ENCODE measurements at places on chromosomes 5 and 9.
A peak's percentile ranks its signal among the peaks of the same experiment; 100 is the strongest.

DNA sequence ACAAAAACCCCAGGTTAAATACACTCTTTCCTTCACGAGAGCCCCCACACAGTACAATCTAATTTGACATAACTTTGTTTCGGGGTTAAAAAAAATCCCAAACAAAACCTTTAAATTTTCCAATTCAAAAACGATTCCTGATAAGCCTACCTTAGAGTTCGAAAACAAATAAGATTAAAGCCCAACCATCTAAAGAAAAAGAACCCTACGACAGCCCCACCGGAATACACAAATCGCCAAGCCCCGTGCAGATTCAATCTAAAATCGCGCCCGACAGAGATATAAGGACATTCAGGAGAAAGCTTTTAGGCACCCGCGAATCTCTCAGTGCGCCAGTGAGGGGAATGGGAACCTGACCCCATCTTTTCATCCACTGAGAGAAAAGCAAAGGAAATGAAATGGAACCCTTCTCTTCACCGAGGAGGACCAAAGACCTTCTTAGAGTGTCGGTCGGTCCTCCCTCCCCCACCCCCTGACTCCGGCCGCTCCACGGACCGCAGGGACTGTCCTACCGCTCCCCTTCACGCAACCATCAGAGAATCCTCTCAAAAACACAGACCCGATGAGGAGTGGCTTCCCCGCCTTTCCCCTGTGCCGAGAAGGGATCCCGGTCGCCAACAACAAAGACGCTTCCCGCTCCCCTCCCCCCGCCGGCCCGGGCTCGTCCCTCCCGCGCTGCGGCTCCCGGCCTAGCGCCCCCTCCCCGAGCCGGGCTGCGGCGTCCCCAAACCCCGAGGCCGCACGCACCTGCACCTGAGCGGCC lies 925 bp downstream of the ABHD17B start:
- peak; percentile 66 for DNase-seq

DNA sequence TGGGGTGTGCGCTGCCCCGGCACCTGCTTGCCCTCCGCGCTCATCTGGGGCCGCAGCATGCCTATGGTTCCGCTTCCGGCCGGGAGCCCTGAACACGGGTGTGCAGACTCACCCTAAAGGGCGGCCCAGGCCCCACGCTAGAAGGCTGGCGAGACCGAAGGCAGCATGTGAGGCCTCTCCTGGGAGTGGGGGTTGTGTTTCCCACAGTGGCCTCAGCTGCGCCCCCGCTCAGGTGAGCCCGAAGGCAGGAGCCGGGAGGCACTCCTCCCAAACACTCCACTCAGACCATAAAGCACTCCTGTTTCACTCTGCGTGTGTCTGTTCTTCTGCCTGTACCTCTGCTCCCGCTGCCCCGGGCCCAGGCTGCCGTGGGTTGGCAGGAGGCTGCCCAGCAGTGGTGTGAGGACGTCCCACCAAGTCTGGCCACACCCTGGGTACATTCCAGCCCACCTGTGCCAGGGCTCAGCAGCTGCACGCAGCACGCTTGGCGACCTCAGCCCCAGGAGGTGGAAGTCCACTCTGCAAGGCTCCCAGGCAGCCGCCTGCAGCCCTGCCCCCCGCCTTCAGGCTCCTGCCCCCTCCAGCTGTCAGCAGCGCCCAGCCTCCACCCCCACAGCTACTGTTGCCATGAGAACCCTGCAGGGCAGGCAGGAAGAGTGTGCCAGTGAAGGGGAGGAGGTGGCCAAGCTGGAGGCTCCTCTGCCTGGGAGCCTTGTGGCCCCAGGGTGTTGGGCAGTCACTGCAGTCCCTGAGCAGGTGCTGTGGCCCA lies 1.2 kb upstream of the AJM1 start:
- no peak for DNase-seq

GRCh38 chr9:130051855-130052254 lies 1.9 kb upstream of the GPR107 start:
- no peak for DNase-seq

DNA sequence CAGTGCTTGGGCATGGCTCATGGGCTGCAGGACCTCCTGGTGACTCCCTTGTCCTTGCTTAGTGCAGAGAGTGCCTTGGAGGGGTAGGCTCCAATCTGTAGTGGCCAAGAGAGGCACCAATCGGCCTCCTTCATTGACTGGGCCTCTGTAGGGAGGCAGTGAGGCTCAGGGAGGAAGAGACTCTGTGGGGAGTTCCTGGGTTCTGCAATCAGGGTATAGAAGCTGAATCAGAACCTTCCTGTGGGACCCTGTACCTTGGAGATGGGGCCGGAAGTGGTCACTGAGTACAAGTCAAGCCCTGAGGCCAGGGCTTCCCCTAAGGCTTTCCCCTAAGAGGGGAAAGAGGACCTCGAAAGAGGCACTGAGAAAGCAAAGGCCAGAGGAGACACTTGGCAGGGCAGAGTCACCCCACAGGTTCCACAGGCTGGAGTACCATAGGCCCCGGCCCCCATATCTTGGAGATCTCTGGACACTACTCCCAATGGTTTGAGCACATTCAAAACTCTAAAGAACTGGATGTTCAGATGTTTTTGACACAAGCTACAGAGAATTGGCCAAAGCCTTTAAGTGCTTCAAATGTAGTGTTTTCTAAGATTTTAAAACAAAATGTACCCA lies 190.5 kb downstream of the HSPA4 start:
- no peak for DNase-seq

DNA sequence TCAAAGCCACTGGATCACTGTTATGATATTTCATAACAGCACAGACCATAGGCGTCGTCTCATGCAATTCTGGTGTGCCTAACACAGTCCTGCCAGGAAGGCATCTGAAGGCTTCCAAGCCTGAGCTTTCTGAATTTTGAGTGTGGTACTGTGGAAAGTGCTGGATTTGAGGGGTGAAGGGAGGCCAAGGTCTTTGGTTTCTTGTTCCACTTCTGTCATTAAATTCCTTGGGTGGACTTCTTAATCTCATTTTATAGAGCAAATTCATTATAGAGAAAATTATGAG lies 441.3 kb upstream of the PIK3R1 start:
- DNase-seq: no peak

DNA sequence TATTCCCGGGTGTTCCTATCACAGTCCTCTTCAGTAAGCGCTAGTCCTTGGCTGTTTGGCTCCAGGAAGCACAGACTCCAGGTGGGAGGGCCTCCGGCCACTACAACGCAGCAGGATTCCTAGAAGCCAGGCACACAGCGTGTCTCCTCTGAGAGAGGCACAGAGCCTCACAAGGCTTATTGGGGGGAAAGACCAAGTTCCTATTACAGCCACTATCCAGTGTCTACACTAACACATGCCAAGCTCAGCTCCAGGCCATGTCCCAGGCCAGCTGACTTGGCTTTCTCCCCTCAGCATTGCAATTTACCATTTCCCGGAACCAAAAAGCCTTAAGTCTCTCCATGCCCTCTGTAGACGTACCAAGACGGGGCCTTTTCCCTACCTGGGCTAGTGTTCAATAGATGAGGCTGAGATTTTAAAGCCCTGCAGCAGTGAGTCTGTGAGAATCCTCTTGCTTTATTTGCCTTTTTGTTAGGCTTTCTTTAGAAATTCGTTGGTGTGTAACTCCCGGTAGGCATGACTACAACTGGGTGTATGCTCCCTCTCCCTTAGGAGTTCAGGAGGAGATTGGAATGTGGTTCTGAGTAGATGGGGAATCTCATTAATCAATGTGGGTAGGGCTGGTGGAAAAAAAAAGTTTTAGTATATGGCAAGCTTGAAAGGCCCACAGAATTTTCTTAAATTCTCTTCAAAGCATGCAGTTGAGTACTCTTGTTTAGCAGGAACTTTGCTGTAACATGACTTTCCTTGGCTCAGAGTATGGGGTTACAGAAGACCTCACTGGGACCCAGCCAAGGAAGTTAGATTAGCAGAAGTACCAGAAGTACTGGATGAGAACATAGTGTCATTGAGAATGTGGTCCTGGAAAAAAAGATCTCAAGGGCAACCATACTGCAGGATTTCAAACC lies 84.3 kb upstream of the SLC1A3 start:
- no peak for DNase-seq

DNA sequence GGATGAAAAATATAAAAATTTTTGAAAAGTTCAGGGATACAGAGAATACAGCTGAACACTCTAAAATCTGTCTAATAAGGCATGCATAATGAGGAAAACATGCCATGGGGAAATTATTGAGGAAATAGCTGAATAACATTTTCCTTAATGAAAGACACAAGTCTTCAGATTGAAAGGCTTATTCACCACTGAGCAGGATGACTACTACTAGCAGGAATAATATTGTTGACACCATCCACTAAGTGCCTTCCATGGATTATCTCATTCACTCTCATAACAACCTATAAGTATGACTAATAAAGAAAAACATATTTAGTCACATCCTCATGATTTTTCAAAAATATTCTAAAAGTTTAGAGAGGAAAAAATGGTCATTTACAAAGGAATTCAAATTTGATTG lies 96.7 kb upstream of the FER start:
- no peak for DNase-seq

DNA sequence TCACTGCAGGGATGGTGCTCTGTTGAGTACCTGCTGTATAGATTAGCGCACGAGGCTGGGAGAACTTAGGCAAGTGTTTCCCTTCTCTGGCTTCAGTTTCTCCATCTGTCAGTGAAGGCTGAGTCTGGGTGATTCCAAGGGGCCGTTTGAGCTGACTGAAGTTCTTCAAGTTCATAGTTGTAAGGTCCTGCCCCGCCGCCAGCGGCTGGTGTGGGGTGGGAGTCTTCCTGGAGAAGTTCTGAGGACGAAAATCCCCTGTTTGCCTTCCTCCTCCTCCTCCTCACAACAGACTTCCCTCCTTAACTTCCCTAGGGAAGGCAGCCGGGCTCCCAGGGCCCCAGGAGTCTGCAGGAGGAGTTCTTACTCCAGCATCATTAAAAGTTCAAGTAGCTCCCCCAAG lies 1.7 kb upstream of the HRCT1 start:
- no peak for DNase-seq

DNA sequence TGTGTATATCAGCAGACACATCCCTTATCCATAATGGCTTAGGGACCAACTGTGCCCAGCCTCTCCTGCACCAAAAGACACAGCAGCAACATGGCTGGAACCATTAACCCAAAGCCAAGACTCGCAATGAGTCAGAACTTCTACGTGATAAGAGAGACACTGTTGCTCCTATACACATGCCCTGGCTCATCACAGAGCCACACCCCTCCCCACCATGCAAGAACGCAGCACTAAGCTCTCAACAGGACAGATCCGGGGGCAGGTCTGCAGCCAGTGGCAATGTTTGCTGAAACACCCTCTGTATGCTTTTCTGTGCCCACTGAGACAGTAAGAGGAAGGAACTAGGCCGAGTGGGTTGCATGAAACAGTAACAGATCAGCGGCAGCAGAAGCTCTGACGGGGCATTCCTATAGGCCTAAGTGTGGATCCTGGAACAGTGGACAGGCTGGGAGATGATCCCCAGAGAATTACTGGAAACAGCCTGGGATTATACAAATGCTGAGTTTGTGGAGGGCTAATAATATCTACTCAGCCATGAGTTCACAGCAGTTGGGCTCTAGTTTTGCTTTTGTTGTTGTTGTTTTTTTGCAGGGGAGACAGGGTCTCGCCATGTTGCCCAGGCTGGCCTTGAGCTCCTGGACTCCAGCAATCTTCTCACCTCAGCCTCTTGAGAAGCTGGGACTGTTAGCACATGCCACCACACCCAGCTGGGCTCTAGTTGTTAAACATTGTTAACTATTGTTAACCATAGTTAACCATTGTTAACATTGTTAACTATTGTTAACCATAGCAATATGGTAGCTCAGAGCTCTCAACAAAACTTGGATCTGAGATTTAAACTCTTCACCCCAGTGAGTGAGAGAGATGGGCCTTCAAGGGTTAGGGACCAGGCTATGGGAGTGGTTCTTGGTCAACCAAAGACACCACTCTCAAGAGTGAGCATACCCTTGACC lies 41.0 kb downstream of the B4GALT1 start:
- no peak for DNase-seq

DNA sequence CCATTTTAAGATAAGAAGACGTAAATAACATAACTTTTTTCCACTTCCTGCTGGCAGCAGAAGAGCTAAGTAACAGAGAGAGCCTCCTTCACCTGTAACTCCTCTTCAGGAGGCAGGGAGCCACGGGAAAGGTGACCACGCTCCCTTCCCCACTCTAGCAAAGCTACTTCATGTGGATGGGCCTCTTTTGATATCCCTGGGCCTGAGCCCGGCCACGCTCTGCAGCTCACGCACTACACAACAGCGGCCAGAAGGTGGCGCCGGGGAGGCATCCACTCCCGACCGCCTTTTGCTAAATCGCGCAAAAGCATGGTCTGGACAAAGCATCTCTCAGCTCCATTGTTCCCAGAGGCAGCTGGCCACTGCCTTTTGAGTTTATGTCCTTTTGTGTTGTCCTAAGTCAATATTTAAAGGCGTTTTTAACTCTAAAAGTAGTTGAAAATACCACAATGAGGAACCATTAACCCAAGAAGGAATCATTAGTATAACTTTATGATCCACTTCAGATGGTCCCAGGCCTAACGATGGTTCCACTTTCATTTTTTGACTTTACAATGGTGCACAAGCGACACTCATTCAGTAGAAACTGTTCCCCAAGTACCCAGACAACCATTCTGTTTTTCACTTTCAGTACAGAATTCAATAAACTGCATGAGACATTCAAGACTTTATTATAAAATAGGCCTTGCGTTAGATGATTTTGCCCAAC lies 23.6 kb downstream of the CMBL start:
- peak; percentile 19 for DNase-seq

GRCh38 chr5:177355868-177356168 lies 1.9 kb upstream of the RGS14 start:
- no peak for DNase-seq

DNA sequence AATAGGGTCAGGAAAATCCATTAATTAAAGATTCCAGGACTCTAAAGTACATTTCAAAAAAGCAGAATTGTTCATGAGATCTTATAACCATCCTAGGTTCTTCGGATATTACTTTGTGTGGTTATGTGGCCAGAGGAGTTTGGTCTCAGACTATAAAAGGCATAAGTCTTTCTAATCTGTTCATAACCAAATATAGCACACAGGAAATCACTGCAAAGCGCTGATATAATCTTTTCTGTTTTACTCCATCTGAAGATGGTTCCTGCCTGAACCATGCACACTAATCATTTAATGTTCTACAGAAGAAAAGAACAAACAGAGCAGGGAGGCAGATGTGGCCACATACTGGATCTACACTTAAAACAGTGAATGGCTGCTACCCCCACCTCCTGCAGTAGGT lies 182.8 kb downstream of the SEMA5A start:
- no peak for DNase-seq

GRCh38 chr5:97172227-97172626 lies 10.8 kb downstream of the RIOK2 start:
- DNase-seq: no peak

- no peak for DNase-seq
Measured at GRCh38 chr5:139079991-139080610, 118.1 kb downstream of the SIL1 start.
